CD8-positive, alpha-beta T cell (primary cell): ENCODE measurements at places on chromosomes 5 and 9. TPM values are rescaled to one million over a fixed set of nuclear protein-coding genes. Genes with fewer than 3 reads are reported as not detected.

The NUDCD2 gene
- 17.7 TPM for total RNA-seq

The LTC4S gene
- 4.8 TPM for total RNA-seq

The DUSP1 gene
- 745 TPM for total RNA-seq

The FOXD4L6 gene
- not detected for total RNA-seq

The EQTN gene
- total RNA-seq, result not detected

The ARSI gene
- total RNA-seq, result 0.61 TPM

The GPR21 gene
- total RNA-seq, result not detected

The PTPN3 gene
- total RNA-seq, result not detected

The SLC6A18 gene
- total RNA-seq, result not detected

The ASS1 gene
- not detected for total RNA-seq

The SOWAHA gene
- total RNA-seq, result not detected

The SLC28A3 gene
- total RNA-seq, result not detected

The ZBTB5 gene
- total RNA-seq, result 18.5 TPM

The IFNA14 gene
- total RNA-seq, result not detected

The RBM22 gene
- total RNA-seq, result 125 TPM

The CMBL gene
- not detected for total RNA-seq

The PCDHB15 gene
- not detected for total RNA-seq

The HCN1 gene
- total RNA-seq, result not detected

The LCN1 gene
- not detected for total RNA-seq

The STRBP gene
- 12.6 TPM for total RNA-seq

The TOR4A gene
- 0.22 TPM for total RNA-seq

The LIX1 gene
- total RNA-seq, result not detected

The CCDC192 gene
- total RNA-seq, result not detected

The HRH2 gene
- 1.6 TPM for total RNA-seq

The GRM6 gene
- total RNA-seq, result not detected

The ANKDD1B gene
- not detected for total RNA-seq

The PCA3 gene
- not detected for total RNA-seq

The FEM1C gene
- total RNA-seq, result 32.7 TPM

The SPINK6 gene
- total RNA-seq, result not detected

The TGFBI gene
- 1.8 TPM for total RNA-seq

The GABRA6 gene
- total RNA-seq, result not detected

The ANKRD31 gene
- total RNA-seq, result 0.89 TPM

The DBN1 gene
- 16.2 TPM for total RNA-seq
